ENCODE measurements at places on chromosomes 2 and 18. TPM values are rescaled to one million over a fixed set of nuclear protein-coding genes. Genes with fewer than 3 reads are reported as not detected.

ABCG5 gene
- not detected for total RNA-seq

RND3 gene
- total RNA-seq: 321 TPM

GKN1 gene
- not detected for total RNA-seq

LIMS4 gene
- 4.7 TPM for total RNA-seq

DSG2 gene
- 5.6 TPM for total RNA-seq

C2orf76 gene
- total RNA-seq: 8.6 TPM

CXCR1 gene
- not detected for total RNA-seq

CGREF1 gene
- 9.3 TPM for total RNA-seq

LRRTM4 gene
- 1.5 TPM for total RNA-seq

CRYGC gene
- not detected for total RNA-seq

VWC2L gene
- total RNA-seq: not detected

PRSS56 gene
- not detected for total RNA-seq

PROKR1 gene
- total RNA-seq: not detected

TOGARAM2 gene
- total RNA-seq: under 0.01 TPM

TMEM200C gene
- 0.33 TPM for total RNA-seq

KCNG2 gene
- total RNA-seq: not detected

PSTPIP2 gene
- 6.4 TPM for total RNA-seq

GREB1L gene
- 3.7 TPM for total RNA-seq

PDE6D gene
- total RNA-seq: 14.1 TPM

CNDP1 gene
- total RNA-seq: not detected

LAPTM4A gene
- total RNA-seq: 251 TPM

GPR75 gene
- total RNA-seq: 2.4 TPM

MREG gene
- 2.8 TPM for total RNA-seq

ATRAID gene
- total RNA-seq: 216 TPM

KIF1A gene
- total RNA-seq: under 0.01 TPM

SERPINB10 gene
- total RNA-seq: not detected

ZBTB7C gene
- 0.41 TPM for total RNA-seq

ELOA2 gene
- total RNA-seq: not detected

ZNF519 gene
- total RNA-seq: 11.5 TPM

SP5 gene
- not detected for total RNA-seq

TUBB6 gene
- 358 TPM for total RNA-seq

MAPRE2 gene
- 44.7 TPM for total RNA-seq

NEU2 gene
- total RNA-seq: not detected

CD8B2 gene
- not detected for total RNA-seq

RAB27B gene
- 1.7 TPM for total RNA-seq

BCL2 gene
- 4.2 TPM for total RNA-seq

ALPP gene
- total RNA-seq: not detected

KCNE4 gene
- total RNA-seq: 22.2 TPM

HS6ST1 gene
- 10.6 TPM for total RNA-seq

RIT2 gene
- not detected for total RNA-seq

Measured in fibroblast of the aortic adventitia (primary cell).